ENCODE measurements at places on chromosomes 16 and 17. TPM values are rescaled to one million over a fixed set of nuclear protein-coding genes. Genes with fewer than 3 reads are reported as not detected.

RAC3 gene
- total RNA-seq: 5.6 TPM

TTYH2 gene
- 0.77 TPM for total RNA-seq

C16orf46 gene
- total RNA-seq: not detected

LCAT gene
- 3.3 TPM for total RNA-seq

ZNF594 gene
- total RNA-seq: 8.3 TPM

NOD2 gene
- 0.26 TPM for total RNA-seq

HS3ST2 gene
- total RNA-seq: not detected

MON1B gene
- total RNA-seq: 5.9 TPM

C16orf92 gene
- not detected for total RNA-seq

ITGA3 gene
- 269 TPM for total RNA-seq

KSR1 gene
- 10.1 TPM for total RNA-seq

MMP2 gene
- 1,311 TPM for total RNA-seq

TOM1L1 gene
- 34.7 TPM for total RNA-seq

TBX4 gene
- 35.2 TPM for total RNA-seq

KRTAP1-1 gene
- total RNA-seq: not detected

LRRC36 gene
- 0.51 TPM for total RNA-seq

BIRC5 gene
- total RNA-seq: 3.6 TPM

TCAP gene
- 0.26 TPM for total RNA-seq

NT5M gene
- total RNA-seq: 1.2 TPM

PTX4 gene
- total RNA-seq: not detected

TPPP3 gene
- 3.8 TPM for total RNA-seq

CCL17 gene
- total RNA-seq: not detected

TMEM204 gene
- total RNA-seq: 10.3 TPM

ZG16 gene
- total RNA-seq: not detected

PIRT gene
- total RNA-seq: not detected

NOXO1 gene
- under 0.01 TPM for total RNA-seq

CAVIN1 gene
- total RNA-seq: 372 TPM

KRT33A gene
- total RNA-seq: not detected

SLC9A5 gene
- 1.0 TPM for total RNA-seq

CCDC200 gene
- not detected for total RNA-seq

SAMD14 gene
- 2.1 TPM for total RNA-seq

BRICD5 gene
- 1.3 TPM for total RNA-seq

ARL5C gene
- total RNA-seq: not detected

PABPN1L gene
- total RNA-seq: not detected

DHRS7C gene
- total RNA-seq: not detected

UTS2R gene
- not detected for total RNA-seq
